A549 treated with GW870086 at 1 μM for 4 hours (cell line): ENCODE measurements at places on chromosomes 6 and 20. TPM values are rescaled to one million over a fixed set of nuclear protein-coding genes. Genes with fewer than 3 reads are reported as not detected.

FITM2 gene
- 7.2 to 9.3 TPM (median 8.7 TPM) in 5 replicates for total RNA-seq

SLC26A8 gene
- total RNA-seq = not detected in 5 replicates

SEMG1 gene
- total RNA-seq = not detected in 5 replicates

PAK5 gene
- not detected in 5 replicates for total RNA-seq

HRH3 gene
- not detected in 5 replicates for total RNA-seq

SYTL3 gene
- 1.1 to 1.5 TPM (median 1.3 TPM) in 5 replicates for total RNA-seq

ZBTB46 gene
- 0.66 to 0.86 TPM (median 0.78 TPM) in 5 replicates for total RNA-seq

HLA-DOA gene
- total RNA-seq = 0.03 to 0.14 TPM in 2 of 5 replicates, not detected in the others

MTCH1 gene
- 112 to 135 TPM (median 133 TPM) in 5 replicates for total RNA-seq

C6orf132 gene
- total RNA-seq = 2.6 to 3.5 TPM (median 2.6 TPM) in 5 replicates

OR2H2 gene
- not detected in 5 replicates for total RNA-seq

ZNF343 gene
- 12.9 to 14.7 TPM (median 14.5 TPM) in 5 replicates for total RNA-seq

RSPO3 gene
- 73.7 to 85.2 TPM (median 77.2 TPM) in 5 replicates for total RNA-seq

TRDN gene
- not detected in 5 replicates for total RNA-seq

BNIP5 gene
- 0.06 TPM in 1 of 5 replicates, not detected in the others for total RNA-seq

MAPK13 gene
- 0.63 to 0.96 TPM (median 0.79 TPM) in 5 replicates for total RNA-seq

RBPJL gene
- total RNA-seq = not detected in 5 replicates
